ENCODE measurements at places on chromosomes 12 and 14.

- DNase-seq, result no peak
These were observed 379.8 kb downstream of the VRK1 start for GRCh38 chr14:97177016-97177415.

GRCh38 chr12:103442822-103443221 lies 52.9 kb downstream of the C12orf42 start:
- DNase-seq, result no peak

- no peak for DNase-seq
These were observed 236.2 kb upstream of the BTG1 start for GRCh38 chr12:92381856-92382255.

- DNase-seq, result no peak
These were observed 10.5 kb downstream of the MLXIP start for GRCh38 chr12:122089077-122089476.

DNA sequence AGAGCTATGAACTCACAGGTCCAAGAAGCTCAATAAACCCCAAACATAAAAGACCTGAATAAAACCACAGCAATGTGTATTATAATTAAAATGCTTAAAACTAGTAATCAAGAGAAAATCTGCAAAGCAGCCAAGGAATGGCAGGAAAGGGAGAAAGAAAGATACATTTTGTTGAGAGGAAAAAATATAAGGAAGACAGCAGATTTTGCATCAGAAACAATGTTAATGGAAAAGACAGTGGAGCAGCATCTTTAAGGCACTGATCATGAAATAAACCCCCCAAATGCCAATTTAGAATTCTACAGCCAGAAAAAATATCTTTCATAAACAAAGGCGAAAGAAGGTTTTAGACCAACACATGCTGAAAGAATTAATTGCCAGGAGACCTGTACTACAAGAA lies 39.3 kb downstream of the RAN start:
- no peak for DNase-seq

GRCh38 chr14:32817780-32818179 lies 120.9 kb upstream of the NPAS3 start:
- DNase-seq, result no peak

- no peak for DNase-seq
These were observed 28.3 kb downstream of the STON2 start for GRCh38 chr14:81371802-81372201.

DNA sequence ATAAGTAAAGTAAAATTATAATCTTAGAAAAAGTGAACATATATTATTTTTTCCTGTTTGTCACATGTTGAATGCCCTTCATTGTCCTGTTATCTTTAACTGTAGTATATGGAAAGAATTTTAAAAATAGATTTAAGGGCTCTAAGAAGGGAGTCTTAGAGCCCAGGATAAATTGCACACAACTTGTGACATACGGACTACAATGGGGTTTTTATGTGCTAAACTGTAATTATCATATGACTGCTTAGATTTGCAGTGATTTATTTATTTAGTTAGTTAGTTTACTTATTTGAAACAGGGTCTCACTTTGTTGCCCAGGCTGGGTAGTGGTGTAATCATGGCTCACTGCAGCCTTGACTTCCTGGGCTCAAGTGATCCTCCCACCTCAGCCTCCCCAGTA lies 187.8 kb upstream of the HMGA2 start:
- no peak for DNase-seq

- no peak for DNase-seq
These were observed 124.7 kb downstream of the DAAM1 start for GRCh38 chr14:59313144-59313651.

- DNase-seq, result no peak
These were observed 144.8 kb downstream of the CAPZA3 start for GRCh38 chr12:18882690-18883089.

GRCh38 chr14:97395068-97395467 lies 597.9 kb downstream of the VRK1 start:
- DNase-seq, result no peak

DNA sequence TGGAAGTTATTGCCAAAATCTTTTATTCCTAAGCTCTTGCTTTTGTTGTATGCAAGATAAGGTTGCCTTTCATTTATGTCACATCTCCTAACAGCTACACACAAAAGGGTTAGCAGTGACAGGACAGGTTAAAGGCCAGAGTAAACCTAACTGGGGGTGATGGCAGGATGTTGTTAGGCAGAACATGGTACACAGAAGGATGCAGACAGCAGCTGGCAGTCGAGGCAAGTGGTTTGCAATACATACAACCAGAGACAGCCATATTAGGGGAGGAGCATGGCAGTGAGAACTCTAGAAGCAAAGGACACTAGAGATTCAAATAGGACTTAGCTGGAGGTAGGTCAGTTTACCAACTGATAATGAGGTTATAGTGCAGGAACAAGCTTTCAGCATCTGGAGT lies 2.7 kb upstream of the ABCD2 start:
- no peak for DNase-seq

- DNase-seq, result no peak
These were observed 147.3 kb downstream of the ADGRD1 start for GRCh38 chr12:131101006-131101405.

DNA sequence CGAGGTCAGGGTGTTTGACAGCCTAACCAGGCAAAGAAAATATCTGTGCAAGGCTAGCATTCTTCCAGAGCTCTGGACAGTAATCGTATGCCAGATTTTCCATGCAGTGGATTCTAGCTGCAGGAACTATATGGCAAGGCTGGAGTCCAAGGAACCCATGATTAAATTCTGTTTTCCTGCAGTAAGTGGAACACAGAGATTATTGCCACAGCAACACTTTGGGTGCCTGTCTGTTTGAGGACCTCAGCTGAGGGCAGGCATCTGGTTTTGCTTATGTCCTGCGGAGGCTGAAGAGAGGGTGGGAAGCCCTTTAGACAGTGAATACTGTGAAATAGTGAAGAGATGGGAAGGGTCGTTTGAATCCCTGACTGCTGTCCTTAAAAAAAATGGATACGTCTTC lies 104.4 kb downstream of the DAD1 start:
- no peak for DNase-seq

DNA sequence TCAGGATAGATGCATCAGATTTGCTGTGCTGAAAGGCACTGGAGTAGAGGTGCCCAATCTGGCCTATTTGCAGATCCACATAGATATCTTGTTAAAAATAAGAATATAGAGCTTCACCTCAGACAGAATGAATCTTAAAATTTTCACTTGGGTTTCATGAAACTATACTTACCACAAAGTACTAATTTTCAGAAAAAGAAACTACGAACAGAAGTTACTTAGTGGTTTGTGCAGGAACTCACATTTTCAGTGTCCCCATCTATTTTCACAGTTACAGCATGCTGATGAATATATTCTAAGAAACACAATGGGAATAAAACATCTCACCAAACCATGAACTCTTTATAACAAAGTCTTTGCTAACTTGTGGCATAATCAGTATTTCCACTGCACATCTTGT lies 449.4 kb downstream of the RERGL start:
- DNase-seq, result no peak

DNA sequence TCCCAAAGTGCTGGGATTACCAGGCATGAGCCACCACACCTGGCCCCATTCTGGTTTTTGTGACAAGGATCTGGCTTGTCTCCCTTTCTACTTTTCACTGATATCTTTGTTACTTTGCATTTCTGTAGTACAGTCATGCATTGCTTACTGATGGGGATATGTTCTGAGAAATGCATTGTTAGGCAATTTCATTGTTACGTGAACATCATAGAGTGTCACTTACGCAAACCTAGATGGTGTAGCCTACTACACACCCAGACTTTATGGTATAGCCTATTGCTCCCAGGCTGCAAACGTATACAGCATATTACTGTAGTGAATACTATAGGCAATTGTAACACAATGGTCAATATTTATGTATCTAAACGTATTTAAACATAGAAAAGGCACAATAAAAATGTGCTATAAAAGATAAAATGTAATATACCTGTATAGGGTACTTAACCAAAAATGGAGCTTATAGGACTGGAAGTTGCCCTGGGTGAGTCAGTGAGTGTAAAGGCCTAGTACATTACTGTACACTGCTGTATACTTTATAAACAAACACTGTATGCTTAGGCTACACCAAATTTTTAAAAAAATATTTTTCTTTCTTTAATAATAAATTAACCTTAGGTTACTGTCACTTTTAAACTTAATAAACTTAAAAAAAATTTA lies 16.0 kb downstream of the MRPL42 start:
- no peak for DNase-seq

- no peak for DNase-seq
These were observed 13.7 kb upstream of the OR6J1 start for GRCh38 chr14:22657861-22658260.

Data from fibroblast of the conjunctiva (primary cell).